ENCODE measurements at places on chromosomes 16 and 17.

DNA sequence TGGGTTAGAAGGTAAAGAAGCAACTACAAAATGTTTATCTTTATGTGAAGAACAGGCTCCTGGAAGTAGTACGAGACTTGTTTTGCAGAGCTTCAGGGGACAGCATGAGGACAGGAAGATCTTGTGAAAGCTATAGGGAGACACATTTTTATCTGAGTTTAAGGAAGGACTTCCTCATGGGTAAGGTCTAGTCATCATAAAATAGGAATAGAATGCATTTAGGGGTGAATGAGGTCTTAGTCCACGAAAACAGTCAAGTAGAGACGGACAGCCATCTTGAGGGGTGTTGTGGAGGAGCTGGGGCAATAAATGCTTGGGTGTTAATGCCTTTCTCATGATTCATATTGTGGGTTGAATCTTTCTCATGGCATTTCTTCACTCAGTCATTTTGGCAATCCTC lies 24.3 kb downstream of the KCNJ16 start:
- no peak for DNase-seq

- no peak for DNase-seq
These were observed 33.6 kb downstream of the PRSS54 start for GRCh38 chr16:58261263-58261662.

- DNase-seq = no peak
These were observed 17.7 kb upstream of the CORO6 start for GRCh38 chr17:29640413-29640812.

GRCh38 chr16:24116046-24116776 lies 139.9 kb upstream of the CACNG3 start:
- no peak for DNase-seq

DNA sequence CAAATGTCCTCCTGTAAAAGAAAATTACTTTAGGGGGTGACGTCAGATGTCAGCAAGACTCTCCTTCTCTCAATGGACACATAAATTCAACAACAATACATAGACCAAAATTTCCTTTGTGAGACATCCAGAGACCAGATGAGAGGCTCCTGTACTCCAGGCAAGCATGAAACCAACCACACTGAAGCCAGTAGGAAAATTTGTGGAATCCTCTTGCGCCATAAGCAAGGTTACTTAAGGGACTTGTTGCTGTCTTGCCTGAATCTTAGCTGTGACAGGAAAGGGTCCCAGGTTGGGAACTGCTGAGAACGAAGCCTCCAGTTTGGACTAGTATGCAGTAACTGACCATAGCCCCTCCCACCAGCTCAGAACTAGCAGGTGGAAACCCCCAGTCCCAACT lies 56.0 kb downstream of the CEP112 start:
- DNase-seq = no peak

GRCh38 chr16:24686678-24687077 lies 42.8 kb upstream of the TNRC6A start:
- no peak for DNase-seq

GRCh38 chr17:31281061-31281460 lies 16.0 kb downstream of the OMG start:
- no peak for DNase-seq

DNA sequence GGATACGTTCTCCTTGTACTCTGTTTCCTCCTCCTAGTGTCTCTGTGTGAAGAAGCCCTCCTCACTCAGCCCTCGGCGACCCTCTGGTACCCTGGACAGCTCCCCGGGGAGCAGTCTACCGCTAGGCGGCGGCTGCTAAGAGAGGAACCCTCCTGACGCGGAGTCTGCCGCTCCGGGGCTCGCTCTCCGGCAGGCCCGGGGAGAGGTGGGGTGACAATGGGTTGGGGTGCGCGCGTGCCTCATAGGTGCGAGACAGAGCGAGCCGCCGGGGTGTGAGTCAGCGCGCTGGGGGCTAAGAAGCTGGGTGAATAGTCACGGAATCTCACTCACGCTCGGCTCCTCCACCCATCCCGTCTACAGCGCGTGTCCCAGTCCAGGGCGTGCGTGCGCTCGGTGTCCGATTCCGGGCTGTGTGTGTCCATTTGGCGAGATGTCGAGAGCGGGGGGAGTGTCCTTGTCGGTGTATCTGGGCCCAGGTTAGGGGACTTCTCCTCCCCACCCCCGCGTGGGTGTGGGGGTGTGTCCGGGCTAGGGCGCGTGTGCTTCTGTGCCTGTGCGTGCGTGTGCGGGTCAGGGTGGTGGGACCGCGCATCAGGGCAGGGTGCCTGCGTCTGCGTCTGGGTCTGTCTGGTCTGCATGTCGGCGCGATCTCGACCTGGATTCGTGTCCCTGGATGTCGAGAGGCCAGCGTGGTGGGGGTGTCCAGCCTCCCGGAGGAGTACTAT lies 577 bp upstream of the HS3ST2 start:
- no peak for DNase-seq

- DNase-seq = no peak
These were observed 1.4 kb downstream of the PLSCR3 start for GRCh38 chr17:7392696-7393612.

- DNase-seq = no peak
These were observed 389.5 kb downstream of the KCNJ2 start for GRCh38 chr17:70558821-70559220.

DNA sequence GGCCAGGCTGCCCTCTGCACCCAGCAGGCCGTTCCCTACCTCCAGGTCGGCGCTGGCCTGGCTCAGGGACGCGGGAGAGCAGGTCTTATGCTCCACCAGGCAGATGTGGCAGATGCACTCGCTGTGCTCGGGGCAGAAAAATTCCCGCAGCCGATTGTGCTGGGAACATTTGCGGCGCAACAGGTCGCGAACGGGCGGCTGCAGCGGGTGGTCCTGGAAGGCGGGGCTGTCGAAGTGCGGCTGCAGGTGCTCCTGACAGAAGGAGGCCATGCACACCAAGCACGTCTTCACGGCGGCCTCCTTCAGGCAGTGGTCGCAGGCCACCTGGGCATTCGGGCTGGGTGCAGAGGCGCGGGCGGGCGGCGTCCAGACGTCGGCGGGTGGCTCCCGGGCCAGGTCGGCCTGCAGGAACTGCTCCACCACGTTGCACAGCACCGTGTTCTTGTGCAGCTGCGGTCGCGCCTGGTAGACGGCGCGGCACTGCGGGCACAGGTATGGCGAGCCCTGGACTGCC lies 439 bp downstream of the TRIM25 start:
- DNase-seq = no peak

DNA sequence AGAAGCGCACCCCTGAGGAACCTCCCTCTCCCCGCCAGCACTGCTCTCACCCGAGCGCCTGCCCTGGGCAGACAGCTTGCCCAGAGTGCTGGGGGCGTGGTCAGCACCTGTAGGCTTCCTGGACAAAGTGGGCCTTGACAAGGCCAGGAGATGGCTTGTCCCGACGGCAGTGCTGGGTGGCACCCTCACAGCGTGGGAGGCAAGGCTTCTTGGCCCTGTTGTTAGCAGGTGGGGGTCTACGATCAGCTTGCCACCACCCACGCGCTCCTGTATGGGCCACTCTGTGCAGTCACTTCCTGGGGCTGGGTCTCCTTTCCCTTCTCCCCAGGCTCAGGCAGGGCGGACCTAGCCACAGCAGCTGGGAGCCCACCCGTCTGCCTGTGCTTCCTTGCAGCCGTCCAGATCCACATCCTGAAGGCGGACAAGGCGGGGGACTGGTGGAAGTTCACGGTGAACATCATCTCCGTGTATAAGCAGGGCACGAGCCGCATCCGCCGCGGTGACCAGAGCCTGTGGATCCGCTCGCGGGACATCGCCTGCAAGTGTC lies 218.0 kb downstream of the NTN1 start:
- no peak for DNase-seq

DNA sequence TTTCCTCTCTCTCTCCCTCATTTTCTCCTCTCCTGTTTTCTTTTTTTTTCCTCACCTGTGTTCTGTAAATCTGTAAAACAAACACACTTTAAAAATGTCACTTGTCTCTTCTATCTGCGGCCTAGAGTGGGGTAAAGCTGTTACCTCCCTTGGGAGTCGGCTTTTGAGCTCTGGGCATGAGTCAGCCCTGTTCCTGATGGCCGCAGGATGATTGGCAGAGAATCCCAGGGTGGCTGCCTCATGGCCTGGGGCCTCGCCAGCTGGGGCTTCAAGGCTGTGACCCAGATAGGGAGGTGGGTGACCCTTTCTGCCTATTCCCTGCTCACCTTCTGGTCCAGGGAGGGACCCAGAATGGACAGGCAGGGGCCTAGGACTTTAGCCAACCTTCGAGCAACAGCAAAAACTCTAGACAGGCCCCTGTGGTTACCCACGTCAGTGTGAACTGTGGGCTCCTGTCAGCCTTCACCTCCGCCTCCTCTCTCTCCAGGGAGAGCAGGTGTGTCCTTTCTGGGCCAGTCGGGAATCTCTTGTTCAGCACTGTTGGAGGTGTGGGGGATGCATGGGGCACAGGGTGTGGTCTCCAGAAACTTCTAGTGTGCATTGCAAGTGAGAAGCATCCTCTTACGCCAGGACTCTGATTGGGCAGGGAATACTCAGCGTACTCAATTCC lies 87.4 kb downstream of the RAP1GAP2 start:
- no peak for DNase-seq

- DNase-seq = no peak
These were observed 2.0 kb upstream of the VAMP2 start for GRCh38 chr17:8164815-8165131.

- no peak for DNase-seq
These were observed 6.0 kb upstream of the IGFBP4 start for GRCh38 chr17:40437095-40437732.

GRCh38 chr16:4309102-4309832 lies 6.6 kb upstream of the GLIS2 start:
- no peak for DNase-seq

DNA sequence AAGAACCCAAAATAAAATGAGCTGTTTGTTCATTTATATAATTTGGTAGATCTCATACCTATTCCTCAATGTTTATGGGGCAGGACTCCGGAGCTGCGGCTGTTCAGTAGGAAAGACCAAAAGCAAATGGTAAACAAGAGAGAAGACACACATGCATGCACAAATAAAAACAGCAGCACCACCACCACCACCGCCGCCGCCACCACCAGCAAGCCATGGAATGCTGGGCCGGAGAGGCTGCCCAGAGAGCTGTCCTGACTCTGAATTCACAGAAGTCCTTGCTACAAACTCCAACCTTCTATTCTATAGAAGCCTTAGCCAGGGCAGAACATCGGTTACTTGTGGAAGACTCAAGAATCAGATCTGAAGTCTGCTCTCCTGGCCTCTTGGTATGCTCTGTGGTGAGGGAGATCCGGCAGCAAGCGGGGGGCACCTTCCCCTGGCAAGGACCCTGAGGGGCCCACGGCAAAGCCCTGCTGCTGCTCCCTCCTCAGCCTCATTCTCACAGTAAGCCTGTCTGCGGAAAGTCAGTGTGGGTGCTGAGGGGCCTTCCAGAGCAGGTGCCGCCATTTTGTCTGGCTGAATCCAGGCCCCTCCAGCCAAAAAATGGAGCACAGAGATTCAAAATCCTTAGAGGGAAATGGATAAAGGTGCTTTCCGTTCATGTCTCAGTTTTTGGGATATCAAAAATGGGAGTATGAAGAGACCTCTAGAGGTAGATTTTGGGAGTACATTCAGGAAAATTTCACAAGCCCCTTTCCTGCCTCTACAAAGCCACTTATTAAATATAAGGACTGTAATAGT lies 6.4 kb upstream of the FOXJ1 start:
- no peak for DNase-seq

- DNase-seq = no peak
These were observed 52.0 kb downstream of the ABHD15 start for GRCh38 chr17:29514792-29515191.

All from esophagus squamous epithelium (tissue), 5 donors.